ENCODE measurements at places on chromosomes 5 and 9.

GRCh38 chr5:96709152-96709821 lies 47.1 kb downstream of the CAST start:
- peak; percentile 72 for DNase-seq

DNA sequence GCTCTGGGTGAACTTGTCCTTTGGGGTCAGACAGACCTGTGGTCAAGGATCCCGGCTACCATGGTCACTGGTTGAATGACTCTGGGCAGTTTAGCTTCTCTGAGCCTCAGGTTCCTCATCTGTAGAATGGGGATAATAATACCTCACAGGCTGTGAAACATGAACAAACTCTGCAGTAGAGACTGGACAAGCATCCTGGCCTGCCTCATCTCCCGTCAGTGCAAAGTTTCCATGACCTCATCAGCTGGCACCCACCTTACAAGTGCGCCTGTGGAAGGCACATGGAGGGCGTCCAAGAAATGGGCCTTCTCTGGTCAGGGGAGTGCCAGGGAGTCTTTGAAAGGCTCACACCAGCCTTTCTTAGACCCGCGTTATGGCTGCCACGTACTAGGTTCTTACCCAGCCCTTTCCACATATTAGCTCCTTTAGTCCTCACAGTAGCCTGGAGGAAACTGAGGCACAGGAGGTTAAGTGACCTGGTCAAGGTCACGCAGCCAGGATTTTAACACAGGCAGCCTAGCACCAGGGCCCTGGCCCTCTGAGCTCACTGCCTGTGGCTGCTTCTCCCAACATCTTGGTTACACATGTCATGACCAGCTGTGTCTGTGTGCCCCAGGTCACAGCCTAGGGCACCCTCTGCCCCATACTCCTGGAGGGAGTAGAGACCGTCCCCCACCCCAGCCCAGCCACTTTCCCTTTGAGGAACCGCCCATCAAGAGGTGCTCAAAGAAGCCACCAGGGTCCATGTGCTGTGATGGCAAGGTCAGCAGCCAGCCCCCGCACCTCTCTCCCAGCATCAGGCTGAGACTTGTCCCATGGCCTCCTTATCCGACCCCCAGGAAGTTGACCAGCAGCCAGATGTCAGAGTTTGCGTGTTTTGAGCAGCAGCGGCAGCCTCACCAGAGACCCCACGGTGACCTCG lies 39.4 kb upstream of the RPL26L1 start:
- peak; percentile 100 for DNase-seq

DNA sequence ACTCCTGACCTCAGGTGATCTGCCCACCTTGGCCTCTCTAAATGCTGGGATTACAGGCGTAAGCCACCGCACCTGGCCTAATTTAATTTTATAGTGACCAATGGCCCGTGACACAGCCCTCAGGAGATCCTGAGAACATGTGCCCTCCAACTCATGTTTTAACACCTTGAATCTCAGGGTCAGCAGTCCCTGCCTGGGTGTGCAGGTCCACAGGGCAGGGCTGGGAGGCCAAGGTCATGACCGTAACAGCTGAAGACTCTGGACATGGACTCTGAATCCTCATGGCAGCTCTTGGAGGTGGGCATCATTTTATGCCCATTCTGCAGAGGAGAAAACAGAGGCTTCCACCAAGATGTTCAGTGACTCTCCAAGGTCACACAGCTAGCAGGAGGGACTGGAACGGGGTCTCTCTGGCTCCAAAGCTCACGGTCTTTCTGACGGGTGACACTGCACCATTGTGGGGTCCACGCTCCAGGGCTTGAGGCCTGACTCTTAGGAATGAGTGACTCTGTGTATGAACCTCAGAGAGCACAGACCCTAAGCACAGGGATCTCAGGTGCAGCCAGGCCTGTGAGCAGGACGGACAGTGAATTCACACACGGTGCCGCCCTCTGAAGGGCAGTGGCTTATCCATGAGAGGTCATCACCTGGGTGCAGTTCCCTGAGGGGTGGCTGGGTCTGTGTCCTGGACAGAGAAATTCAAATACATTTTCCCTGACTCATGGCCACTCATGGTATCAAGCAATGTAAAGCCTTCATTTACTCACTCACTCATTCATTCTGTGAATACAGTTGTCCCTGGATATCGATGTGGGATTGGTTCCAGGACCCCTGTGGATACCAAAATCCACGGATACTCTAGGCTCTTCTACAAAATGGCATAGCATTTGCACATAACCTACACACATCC lies 32.8 kb upstream of the LAMC3 start:
- DNase-seq = no peak

- peak; percentile 27 for DNase-seq
Measured at GRCh38 chr9:8679371-8679822, 879.8 kb upstream of the DMAC1 start.

GRCh38 chr5:96961053-96961452 lies 25.2 kb downstream of the LNPEP start:
- peak; percentile 42 for DNase-seq

- no peak for DNase-seq
Measured at GRCh38 chr5:118981783-118982182, 6.6 kb downstream of the DTWD2 start.

DNA sequence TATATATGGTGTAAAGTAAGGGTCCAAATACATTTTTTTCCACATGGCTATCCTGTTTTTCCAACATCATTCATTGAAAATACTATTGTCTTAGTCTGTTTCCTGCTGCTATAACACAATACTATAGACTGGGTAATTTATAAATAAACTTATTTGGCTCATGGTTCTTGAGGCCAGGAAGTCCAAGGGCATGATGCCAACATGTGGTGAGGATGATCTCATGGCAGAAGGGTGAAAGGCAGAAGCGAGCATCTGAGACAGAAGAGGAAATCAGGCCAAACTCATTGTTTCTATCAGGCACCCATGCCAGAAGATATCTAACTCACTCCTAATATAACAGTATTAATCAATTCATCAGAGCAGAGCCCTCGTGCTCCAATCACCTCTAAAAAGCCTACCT lies 42.6 kb downstream of the ANKRD55 start:
- DNase-seq = peak; percentile 71

- peak; percentile 70 for DNase-seq
Measured at GRCh38 chr9:17402309-17402708, 176.6 kb upstream of the SH3GL2 start.

DNA sequence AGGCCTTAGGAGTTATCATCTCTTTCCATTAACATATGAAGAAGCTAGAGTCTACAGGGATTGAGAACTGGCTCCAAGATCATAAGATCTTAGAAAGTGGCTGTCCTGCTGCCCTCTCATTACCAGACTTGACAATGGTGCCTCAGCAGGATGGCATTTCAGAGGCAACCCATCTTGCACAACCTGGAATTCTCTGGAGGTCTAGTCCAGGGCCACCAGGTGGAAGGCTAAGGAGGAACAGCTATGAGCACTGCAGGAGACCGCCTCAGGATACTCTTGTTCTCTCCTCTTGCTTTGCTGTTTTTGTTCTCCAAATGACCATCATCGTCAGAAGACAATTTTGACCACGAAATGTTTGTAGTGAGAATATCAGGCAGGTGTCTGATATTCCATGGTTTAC lies 322.6 kb downstream of the FBXL17 start:
- DNase-seq = no peak

DNA sequence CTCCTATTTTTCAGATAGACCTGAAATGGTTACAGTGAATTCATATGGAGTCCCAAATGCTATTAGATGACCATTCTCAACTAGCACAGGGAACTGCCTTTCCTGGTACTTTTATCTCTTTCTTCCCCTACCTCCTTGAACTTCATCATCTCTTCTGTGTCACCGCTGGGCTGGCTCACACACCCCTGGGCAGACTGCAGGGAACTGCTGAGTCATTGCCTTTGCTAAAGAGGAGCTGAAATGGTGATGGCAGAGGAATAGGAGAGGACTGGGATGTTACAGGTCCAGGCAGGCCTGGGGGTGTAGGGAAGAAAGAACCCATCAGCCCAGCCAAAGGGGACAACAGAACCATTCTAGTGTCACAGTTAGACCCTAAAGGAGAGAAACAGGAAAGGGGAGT lies 322.3 kb downstream of the ASTN2 start:
- peak; percentile 39 for DNase-seq

- no peak for DNase-seq
Measured at GRCh38 chr5:58326022-58326421, 133.9 kb downstream of the PLK2 start.

- DNase-seq = peak; percentile 39
Measured at GRCh38 chr5:7261049-7261448, 134.9 kb upstream of the ADCY2 start.

- no peak for DNase-seq
Measured at GRCh38 chr5:110807169-110807568, 68.4 kb downstream of the SLC25A46 start.

DNA sequence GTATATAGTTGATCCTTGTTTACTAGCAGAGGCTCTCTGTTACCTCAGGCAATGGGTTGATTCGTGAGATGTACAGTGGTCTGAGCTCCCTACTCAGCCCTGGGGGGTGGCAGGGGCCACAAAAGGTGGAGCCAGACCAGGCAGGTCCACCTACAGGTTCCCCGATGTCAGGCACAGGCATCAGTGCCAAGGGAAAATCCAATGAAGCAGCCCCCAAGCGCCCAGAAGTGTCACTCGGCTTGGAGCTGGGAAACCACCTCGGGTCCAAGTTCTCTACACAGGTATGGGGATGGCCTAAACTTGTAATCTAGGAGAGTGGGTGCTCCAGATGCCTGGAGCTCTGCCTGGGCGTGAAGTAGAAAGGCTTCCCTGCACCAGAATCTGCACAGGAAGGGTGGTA lies 188.8 kb downstream of the KIAA0825 start:
- DNase-seq = no peak

GRCh38 chr9:95307538-95307937 lies 10.0 kb downstream of the FANCC start:
- no peak for DNase-seq

GRCh38 chr5:5231576-5231975 lies 91.4 kb downstream of the ADAMTS16 start:
- DNase-seq = no peak

DNA sequence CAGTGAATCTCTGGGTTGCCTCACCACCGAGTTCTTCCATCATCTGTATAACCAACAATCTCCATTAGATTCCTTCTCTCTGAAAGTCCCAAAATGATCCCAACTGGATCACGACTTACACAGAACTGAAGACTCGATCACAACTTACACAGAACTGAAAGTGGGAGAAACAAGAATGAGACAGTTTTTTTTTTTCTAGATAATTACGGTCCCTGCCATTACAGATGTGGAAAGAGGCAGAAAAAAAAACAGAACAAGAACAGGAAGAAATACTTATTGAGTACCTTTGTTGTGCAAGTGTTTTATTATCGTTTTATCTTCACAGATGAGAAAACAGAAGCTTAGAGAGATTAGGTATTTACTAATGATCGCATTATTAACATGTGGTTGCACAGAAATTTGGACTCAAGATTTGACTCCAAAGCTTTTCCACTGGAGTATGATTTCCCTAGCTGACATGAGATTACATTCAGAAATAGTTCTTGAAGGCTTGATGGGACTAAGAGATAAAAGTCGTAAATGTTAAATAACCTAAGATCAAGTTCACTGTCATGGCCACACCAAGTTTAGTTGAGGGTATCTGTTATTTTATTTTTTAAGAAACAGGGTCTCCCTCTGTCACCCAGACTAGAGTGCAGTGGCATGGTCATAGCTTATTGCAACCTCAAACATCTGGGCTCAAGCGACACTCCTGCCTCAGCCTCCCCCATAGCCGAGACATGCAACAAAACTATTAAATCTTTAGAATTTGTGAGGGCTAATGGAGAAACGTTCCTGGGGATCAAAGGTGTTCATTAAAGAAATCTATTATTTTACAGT lies 8.9 kb downstream of the PLK2 start:
- DNase-seq = no peak

GRCh38 chr5:82526540-82526939 lies 248.4 kb upstream of the RPS23 start:
- DNase-seq = no peak

- peak; percentile 28 for DNase-seq
Measured at GRCh38 chr9:2414465-2414864, 207.1 kb upstream of the VLDLR start.

DNA sequence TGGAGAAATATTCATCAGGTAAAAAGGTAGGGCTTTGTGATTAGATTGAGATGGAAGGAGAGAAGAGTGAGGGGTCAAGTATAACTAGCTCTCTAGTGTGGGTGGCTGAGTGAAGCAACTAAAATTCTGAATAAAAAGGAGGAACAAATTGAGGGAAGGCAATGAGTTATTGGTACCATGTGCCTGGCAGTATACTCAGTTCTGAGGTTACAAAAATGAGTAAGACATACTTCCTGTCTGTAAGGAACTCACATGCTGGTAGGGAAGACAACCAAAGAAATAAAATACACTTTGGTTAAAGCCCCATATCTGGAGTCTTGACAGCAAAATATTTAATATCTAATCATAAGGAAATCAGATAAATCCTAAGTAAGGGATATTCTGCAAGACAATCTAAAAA lies 476.8 kb upstream of the C9orf72 start:
- DNase-seq = no peak

GRCh38 chr9:82412586-82413305 lies 424.2 kb downstream of the SPATA31D1 start:
- no peak for DNase-seq

DNA sequence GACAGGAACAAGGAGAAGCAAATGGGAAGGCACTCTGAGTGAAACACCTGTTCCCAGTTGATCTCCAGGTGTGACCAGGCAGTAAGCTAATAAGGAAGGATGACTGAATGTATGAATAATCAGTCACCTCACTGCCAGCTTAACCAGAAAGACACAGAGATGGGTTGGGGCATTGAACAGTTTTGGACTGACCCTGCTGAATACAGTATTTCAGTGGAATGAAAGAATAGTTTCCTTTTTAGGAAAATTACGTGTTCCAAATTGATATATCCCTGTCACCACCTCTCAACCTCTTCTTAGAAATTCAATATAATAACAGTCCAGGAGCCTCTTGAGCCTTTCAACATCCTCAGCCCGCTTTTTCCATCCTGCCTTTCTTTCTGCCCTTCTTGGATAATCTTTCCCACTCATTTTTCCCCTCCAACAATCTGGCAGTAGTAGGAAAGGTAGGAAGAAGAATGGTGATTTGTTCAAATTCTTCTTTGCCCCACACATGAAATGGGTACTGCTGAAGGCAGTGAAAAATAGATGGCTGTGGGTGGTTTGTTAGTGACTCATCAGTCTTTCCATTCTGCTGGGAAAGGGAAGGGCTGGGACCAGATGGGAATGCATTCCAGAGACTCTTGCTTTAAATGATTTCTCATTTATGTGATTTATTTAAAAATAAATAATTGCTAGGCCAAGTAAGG lies 117.9 kb downstream of the ZSWIM6 start:
- peak; percentile 76 for DNase-seq

DNA sequence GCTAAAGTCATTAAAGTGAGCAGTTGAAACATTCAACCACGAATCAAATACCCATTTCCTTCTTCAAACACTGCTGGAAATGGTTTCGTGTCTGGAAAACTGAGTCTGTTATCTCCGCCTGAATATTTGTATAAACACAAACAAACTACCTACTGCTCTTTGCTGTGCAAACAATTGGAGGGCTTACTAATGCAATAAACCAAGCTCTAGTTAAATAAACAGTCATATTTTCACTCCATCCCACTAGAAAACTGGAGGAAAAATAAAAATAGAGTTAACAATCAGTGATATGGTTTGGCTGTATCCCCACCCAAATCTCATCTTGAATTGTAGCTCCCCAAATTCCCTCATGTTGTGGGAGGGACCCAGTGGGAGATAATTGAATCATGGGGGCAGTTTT lies 397.6 kb downstream of the RASEF start:
- DNase-seq = no peak
